ENCODE measurements at places on chromosomes 2 and 18. TPM values are rescaled to one million over a fixed set of nuclear protein-coding genes. Genes with fewer than 3 reads are reported as not detected.

DNA sequence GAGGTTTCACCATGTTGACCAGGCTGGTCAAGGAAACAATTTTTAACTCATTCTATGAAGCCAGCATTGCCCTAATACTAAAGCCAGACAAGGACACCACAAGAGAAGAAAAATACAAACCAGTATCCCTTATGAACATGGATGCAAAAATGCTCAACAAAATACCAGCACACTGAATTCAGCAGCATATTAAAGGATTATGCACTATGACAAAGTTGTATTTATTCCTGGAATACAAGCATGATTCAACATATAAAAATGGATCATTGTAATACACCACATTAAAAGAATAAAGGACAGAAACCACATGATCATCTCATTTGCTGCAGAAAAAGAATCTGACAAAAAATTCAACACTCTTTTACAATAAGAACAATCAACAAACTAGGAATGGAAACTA lies 138.7 kb downstream of the RAB3GAP1 start:
- DNase-seq: no peak

DCDC2C gene
- not detected for total RNA-seq

- DNase-seq: no peak
Measured at GRCh38 chr18:25103468-25104155, 248.4 kb downstream of the ZNF521 start.

GRCh38 chr2:53407363-53408080 lies 360.1 kb upstream of the CHAC2 start:
- DNase-seq: peak; percentile 15

CNTNAP5 gene
- not detected for total RNA-seq

- DNase-seq: no peak
Measured at GRCh38 chr2:26535663-26536275, 57.8 kb upstream of the OTOF start.

ALPI gene
- not detected for total RNA-seq

- DNase-seq: no peak
Measured at GRCh38 chr2:16000642-16001041, 60.3 kb downstream of the MYCN start.

DNA sequence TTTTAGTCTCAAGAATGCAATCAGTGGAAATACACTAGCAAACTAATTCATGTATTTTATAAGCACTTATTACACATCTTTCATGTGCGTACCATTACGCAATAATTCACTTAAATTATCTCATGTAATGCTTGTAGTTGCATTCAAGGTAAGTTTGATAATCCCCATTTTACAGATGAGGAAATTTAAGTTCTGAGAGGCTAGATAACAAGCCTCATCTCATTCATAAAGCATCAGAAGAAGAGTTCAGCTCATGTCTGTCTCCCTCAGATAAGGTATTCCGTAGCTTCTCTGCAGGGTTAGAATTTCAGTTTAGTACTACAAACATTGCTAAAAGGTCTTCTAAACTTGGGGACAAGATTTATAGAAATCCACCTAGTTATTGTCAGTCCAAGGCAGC lies 47.8 kb downstream of the HNMT start:
- no peak for DNase-seq

GRCh38 chr2:66497431-66498288 lies 62.7 kb downstream of the MEIS1 start:
- no peak for DNase-seq

ELOA2 gene
- total RNA-seq: not detected

CNNM3 gene
- total RNA-seq: 31.1 TPM

DNA sequence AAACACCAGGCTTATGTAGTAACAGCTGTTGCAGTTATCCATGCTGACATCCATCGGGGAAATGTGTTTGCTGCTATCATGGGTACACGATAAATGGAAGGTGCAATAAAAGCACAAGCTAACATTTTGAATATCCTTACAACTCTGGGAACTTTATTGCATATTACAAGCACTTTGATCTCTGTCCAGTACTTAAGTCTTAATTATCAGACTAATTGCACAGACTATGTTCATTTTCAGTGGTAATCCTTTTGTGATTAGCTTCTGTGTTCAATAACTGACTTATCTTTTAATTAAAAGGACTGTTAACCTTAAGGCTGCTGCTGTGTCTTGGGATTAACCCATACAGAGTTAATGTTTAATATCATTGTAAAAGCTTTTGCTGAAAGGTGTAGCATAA lies 101.4 kb upstream of the ATP5MC3 start:
- no peak for DNase-seq

ECEL1 gene
- total RNA-seq: not detected

KIF3C gene
- 5.4 TPM for total RNA-seq

Measured in HCT116 (cell line).